ENCODE measurements at places on chromosomes 6 and 20.

- DNase-seq, result no peak
These were observed 178.8 kb upstream of the BTBD3 start for GRCh38 chr20:11738852-11739251.

DNA sequence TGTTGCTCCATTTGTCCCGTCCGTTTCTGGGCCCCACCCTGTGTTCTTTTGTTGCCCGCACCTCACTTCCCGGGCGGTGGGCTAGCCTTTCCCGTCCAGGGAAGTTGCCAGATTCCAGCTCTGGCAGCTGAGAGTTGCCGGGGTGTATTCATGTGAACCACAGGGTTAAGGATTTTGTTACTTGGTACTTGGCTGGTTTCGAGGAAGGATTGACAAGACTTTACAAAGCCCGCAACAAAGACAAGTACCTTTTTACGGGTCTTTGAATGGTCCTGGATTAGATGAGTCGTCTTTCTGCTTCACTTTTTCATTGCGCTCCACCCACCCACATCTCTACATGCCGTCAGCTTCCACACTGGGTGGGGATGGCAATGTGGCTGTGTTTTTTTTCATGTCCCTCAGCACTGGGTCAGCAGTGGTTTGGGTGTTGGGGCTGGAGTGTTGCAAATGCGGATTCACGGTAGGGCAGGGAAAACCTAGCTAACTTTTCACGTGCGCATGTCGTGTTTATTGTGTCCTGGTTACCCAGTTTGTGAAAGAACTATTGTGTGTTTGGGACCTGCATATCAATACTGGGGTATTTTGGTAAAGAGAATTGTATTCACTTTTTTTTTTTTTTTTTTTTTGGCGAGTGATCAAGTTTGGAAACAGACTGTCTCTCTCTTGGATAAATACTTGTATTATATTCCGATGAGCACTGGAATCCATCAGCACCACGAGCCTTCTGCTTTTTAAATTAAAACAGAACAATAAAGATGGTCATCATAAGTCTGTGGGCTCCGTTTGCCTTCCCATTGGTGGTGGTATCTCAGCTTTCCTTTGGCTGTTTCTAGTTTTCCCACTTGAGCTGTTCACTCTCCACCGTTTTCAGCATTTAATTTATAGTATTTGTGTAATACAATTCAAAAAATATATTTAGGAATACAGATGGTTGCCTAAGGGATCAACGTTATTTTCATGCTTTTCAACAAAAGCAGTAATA, 1.2 kb downstream of the DUSP22 start:
- DNase-seq, result no peak

DNA sequence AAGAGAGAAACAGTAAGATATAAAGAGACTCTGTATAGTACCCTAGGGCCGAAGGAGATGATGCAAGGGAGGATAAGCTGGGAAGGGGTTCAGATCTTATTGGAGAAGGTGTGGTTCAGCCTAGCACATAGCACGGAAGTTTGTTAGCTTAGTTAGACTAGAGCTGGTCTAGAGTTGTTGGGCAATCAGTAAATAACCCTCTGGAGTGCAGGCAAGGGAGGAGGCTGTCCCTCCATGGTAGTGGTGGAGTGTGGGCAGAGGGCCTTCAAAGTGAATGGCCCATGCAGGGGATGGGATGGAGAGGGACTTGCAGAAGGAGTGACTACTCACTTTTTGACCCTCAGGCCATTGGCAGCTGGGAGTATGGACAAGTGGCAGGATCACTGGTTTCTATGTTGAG, 20.0 kb downstream of the TULP4 start:
- no peak for DNase-seq

DNA sequence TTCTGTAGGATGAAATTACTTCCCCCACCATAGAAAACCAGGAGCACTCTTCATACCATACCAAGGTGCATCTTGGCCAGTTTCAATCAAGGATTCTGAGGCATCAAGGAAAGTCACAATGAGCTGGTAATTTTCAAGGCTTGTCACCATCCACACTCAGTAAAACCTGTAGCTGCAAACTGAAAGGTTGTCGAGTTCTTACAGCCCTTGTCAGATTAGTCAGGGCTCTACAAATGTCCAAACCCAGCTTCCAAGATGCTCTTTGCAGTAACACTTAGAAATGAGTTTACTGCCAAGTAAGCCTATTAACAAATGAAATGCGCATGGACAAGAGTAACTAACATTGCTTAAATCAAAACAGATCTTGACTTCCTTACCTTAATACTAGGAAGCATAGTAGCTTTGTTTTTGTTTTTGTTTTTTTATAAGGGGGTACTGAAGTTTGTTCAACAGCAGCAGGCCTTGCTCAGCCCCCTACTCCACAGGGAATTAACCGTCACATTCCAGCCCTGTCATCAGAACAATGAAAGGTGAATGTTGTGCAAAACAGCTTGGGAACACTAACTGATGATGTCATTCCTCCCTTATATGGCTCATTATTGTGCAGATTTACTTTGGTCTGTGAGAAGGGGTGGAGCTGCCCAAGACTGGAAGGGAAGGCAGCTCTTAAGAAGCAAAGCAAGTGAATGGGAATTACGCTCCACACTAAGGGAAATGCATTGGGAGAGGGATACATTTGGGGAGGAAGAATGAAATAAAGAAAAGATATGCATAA, 49.9 kb upstream of the TMEM30A start:
- DNase-seq, result no peak

DNA sequence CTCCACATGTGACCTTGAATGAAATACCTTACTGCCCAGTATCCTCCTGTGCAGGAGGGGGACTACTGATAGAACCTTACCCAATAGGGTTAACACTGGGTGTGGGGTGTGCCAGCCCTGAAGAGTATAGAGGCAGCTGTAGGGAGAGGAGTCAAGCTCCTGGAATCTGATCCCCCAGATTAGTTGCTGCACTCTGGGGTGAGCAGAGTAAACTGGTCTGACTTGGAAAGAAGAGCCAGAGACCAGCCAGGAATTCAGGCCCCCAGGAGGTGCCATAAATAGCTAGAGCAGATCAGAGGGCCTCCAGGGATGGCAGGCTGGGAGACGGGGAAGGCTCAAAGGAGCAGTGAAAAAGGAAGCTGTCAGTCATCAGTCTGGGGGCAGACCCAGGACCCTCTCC, 3.5 kb upstream of the APOBEC2 start:
- no peak for DNase-seq

- DNase-seq, result no peak
These were observed 16.7 kb downstream of the UBE2V1 start for GRCh38 chr20:50096237-50096636.

DNA sequence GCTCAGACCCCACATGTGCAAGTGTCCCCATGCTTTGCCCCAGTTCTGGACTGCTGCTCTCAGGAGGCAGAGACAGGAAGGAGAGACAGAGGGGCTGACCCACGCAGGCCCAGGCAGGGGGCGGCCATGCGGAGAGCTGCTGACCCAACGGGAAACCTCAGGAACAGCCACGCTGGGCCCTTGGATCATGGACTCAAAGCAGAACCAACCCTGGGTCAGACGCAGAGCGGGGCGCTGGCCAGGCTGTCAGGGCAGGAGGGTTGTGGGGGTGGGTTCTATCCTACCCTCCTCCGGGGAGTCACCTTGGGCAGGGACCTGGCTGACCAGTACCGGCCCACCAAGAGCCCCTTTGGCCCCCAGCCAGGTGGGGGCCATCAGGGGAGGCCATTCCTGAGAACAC, 2.0 kb downstream of the KCNQ2 start:
- DNase-seq, result no peak

GRCh38 chr20:24934101-24934661, 14.9 kb upstream of the CST7 start:
- DNase-seq, result no peak

- DNase-seq, result no peak
These were observed 62.0 kb downstream of the PPP1R14C start for GRCh38 chr6:150204705-150205472.

DNA sequence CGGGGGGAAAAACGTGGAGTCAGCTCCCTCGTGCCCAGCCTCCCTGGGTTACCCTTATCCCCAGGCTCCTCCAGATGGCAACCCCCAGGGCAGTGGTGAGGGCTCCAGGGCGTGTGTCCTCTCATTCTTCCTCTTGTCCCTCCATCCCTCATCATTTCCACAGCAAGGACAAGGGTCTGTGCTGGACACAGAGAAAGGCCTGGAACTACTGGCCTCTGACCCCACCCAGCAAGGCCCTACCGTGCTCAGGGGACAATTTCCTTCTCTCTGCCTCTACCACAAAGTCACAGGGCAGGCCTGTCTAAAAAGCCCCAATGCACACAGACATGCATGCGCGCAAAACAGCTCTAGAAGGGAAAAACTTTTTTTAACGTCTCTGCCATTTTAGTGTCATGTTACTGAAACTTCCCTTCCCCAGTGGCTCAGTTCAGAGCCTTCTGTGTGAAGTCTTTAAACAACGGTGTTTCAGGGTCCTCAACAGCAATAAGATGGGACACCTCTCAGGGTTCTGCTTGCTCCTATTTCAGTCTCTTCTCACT, 1.1 kb upstream of the SLC35B2 start:
- no peak for DNase-seq

- no peak for DNase-seq
These were observed 23.3 kb upstream of the CRIP3 start for GRCh38 chr6:43331891-43332290.

- DNase-seq, result no peak
These were observed 88.6 kb downstream of the BFSP1 start for GRCh38 chr20:17442588-17442987.

DNA sequence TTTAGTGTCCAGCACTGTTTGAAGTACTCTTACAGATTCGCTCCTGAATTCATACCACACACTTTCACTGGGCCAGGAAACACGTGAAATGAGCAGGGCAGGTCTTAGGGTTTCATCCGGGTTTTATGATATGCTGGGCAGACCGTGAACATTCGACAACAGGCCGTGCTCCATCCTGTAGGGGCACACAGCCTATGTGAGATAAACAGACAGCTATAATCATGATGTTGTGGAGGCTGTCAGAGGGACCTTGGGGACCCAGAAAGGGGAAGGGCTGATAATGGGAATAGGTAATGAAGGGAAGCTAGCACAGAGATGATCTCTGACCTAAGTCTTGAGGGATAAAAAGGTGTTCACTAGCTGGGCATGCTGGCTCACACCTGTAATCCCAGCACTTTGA, 110.4 kb downstream of the RIN2 start:
- DNase-seq, result no peak

DNA sequence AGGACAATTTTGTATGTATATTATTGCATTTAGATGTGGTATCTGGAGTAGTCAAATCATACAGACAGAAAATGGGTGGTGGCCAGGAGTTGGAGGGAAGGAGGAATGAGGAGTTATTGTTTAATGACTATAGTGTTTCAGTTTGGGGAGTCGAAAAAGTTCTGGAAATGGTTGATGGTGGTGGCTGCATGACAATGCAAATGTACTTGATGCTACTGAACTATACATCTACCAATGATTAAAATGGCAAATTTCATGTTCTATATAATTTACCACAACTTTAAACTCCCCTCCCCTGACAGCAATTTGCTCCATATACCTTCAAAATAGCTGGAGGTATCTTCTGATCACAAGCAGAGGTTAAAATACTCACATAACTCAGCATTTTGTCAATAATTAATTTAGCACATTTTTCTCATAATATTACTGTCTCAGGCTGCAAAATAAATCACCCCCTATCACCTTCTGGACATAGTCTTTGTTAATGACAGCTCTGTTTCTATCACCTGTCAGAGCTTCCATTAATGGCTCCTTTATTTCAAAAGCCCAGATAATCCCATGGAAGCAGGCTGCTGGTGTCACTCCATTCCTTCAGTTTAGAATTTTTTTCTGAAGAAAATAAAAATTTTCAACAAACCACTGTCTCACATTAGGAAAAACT, 25.7 kb upstream of the RHAG start:
- no peak for DNase-seq

- DNase-seq, result no peak
These were observed 103.9 kb downstream of the TTLL2 start for GRCh38 chr6:167428664-167429333.

DNA sequence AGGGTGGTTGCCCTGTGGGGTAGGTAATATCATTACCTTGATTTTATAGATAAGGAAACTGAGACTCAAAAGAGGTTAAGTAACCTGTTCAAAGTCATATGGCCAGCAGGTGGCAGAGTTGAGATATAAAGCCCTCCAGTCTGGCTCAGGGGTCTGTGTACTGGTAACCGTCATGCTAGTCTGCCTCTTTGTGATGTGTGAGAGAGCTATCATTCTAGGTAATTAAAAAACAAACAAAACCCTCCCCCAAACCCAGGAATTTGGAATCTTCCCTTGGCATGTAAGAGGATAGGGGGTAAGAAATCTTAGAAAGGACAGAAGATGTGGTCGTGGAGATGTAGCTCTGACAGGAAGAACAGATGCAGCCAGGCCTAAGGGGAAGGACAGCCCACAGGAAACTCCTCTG, 206.0 kb downstream of the CDC5L start:
- DNase-seq, result peak; percentile 32

- no peak for DNase-seq
These were observed 29.5 kb upstream of the SHLD1 start for GRCh38 chr20:5720696-5721095.

DNA sequence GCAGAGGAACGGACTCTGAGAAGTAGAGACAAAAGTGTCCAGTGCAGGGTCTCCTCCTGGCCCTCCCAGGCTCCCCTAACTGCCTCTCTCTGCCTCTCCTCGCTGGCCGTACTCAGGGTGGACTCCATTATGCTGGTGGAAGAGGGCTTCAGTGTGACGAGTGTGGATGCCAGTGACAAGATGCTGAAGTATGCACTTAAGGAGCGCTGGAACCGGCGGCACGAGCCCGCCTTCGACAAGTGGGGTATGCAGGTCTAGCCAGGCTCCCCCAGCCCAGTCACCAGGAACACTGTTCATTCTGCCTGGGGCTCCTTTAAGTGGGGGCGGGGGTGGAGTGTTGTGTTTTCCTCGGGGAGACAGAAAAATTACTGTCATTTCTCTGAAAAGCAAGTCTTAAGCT, 1.5 kb downstream of the GNMT start:
- DNase-seq, result no peak

- no peak for DNase-seq
These were observed 62.2 kb downstream of the INSM1 start for GRCh38 chr20:20430066-20430465.

GRCh38 chr20:57291694-57292093, 25.3 kb upstream of the BMP7 start:
- DNase-seq, result no peak

DNA sequence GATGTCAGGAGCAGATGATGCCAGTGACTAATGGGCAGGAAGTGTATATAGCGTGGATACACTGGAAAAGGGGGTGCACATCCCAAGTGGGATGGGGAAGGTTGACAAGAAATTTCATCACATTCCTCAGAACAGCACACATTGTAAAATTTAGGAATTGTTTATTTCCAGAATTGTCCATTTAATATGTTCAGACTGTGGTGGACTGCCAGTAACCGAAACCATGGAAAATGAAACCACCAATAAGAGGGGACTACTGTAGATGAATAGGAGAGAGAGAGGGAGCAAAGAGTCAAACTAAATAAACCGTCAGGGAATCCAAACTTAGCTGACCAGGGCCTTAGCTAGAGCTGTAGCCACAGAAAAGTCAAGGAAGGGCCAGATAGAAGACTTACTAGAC, 164.4 kb upstream of the PRDM1 start:
- DNase-seq, result no peak

- DNase-seq, result no peak
These were observed 89.9 kb upstream of the ASF1A start for GRCh38 chr6:118804091-118804490.
